Vagina (tissue), 2 donors: ENCODE measurements at places on chromosomes 2 and 18.

DNA sequence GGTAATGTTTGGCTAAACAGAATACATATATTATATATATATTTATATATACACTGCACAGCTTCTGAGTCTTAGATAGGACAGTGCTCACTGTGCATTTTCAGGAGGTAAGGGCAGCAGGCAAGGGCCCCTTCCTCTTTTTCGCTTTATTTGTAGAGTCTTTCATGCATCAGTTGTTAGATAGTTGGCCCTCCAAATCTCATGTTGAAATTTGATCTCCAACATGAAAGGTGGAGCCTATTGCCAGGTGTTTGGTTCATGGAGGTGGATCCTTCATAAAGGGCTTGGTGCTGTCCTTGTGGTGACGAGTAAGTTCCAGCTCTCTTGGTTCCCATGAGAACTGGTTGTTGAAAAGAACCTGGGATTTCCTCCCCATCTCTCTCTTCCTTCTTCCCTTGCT, 48.1 kb downstream of the TSN start:
- no peak for DNase-seq

DNA sequence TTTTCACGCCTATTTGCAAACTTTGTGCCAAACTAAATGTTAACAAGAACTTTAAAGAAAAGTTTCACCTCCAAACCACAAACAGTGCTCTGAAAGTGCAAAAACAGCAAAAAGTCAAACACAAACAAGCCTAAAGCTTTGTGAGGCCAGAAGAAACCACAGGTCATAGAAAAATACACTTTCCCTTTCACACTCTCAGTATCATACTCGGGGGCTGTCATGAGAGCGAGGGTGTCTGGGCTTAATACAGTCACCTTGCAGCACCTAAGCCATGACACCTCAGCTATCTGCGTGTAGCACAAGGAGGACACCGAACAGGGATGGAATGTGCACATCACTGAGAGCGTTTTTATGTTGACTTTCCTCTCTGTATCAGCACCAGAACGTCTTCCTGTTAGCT, 26.6 kb upstream of the SEH1L start:
- no peak for DNase-seq

- no peak for DNase-seq
Observed at GRCh38 chr2:201072201-201072530, 365 bp downstream of the NDUFB3 start.

DNA sequence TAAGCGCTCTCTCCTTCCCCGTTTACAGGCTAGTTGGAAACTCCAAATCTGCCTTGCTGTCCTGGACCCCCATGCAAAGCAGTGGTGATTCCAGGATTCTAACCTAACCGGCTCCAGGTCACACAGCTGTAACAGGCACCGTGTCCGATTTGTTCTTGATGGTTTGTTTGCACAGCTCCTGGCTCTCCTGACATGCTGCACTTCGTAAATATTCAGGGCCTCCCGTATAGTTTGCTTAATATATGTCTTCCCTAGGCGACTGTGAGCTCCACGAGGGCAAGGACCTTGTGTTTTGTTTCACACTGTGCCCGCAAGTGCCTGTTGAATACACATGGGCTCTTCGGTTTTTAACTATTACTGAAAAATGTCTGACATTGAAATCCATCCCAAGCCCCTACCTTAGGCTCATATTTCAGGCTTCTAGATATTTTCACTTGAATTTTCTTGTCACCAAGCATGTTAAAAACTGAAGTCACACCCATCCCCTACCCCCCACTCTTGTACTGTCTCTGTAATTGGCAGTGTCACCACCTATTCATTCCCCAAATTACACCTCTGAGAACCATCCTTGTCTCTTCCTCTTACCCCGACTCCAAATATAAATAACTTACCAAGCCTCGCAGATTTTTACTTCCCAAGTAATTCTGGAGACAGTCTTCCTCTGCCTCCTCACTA, 1.0 kb upstream of the PUM2 start:
- DNase-seq: no peak

DNA sequence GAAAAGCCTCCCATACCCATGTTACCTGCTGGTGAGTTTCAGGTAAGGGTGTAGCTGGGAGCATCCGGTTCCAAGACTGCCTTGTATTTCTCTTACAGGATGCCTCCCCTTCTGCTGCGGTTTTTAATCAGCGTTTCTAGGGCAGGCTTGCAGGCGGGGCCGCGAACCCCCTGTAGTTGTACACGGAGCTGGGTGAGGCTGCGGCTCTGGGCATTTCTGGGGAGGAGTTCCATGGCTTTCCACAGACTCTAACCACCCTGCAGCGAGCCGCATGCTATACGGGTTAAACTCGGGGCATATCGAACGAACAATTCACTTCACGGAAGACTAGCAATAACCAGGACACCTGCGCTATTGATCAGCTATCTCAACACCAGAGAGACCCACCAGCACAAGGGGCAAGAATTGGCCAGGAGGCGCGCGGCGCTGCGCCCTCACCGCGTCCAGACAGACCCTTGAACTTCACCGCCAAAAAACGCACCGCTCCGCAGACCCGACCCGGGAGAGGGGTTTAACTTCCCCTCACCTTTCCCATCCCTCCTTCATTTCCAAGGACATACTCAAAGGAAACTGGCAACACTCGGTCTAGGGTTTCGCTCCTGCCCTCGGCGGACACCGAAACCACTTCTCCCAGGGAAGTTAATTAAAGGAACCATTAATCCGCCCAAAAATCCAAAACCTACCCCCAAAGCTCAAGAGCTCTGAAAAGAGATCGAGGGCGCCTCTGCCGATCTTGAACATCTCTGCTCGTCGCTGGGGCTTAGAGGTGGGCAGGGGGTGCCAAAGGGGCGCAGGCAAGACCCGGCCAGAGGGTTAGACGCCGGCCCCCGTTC, 909 bp downstream of the TGFA start:
- no peak for DNase-seq

DNA sequence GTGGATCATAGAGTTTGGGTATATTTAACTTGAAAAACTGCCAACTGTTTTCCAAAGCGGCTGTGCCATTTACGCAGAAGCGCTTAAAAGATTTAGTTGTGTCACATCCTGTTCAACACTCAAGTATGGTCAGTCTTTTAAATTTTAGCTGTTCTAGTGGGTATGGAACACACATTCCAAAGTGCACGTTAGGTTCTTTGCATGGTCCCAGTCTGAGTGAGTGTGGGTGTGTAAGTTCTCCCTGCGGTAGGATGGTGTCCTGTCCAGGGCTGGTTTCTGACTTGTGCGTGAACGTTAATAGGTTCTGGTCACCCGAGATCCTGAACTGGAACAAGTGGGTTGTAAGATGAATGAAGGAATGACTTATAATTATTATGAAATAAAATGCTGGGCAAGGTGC, 28.4 kb upstream of the IL36G start:
- DNase-seq: no peak

GRCh38 chr2:289362-290089, 1.6 kb upstream of the ALKAL2 start:
- DNase-seq: no peak

DNA sequence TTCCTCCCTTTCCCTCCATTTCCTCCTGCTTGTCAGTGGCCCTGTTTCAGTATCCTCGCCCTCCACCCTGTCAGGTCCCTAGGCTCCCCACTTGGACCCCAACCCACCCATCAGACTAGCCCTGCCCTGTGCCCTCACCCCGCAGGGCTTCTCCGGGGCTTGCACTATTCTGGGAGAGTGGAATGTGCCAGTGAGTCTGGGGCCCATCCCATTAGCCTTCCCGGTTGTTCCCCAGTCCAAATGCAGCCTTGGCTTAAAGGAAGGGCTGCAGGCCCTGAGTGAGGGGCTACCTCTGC, 45.5 kb downstream of the MYO7B start:
- peak; percentile 18 for DNase-seq
